Endothelial cell (in vitro differentiated cells): ENCODE measurements at places on chromosomes 2 and 18.

DNA sequence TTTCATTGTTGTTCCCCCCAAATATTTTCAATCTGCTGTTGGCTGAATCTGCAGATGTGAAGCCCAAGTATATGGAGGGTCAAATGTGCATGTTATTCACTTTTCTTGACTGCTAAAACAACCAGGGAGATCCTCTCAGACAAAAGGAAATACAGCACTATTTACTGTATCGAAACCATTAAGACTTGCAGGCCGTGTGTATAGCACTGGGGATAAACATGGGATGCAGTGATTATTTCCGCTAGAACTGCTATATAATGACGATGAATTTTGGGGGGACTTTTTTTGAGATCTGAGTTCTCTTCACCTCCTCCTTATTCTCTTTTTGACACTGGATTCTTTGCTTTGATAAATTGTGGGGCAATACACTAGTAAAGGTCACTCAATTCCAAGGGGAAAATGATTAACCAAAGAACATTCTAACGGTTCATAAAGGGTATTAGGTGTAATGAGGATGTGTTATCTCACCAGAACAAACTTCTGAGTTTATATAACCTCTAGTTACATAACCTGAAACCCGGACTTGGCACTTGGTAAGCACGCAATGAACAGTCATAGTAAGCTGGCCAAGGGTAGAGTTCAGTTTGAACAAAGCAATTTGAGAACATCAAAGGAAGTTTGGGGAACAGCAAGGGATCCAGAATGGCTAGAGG lies 3.5 kb upstream of the UGT1A1 start:
- DNase-seq: no peak

- DNase-seq: no peak
Observed at GRCh38 chr2:82731824-82732223, 1727.3 kb downstream of the SUCLG1 start.

DNA sequence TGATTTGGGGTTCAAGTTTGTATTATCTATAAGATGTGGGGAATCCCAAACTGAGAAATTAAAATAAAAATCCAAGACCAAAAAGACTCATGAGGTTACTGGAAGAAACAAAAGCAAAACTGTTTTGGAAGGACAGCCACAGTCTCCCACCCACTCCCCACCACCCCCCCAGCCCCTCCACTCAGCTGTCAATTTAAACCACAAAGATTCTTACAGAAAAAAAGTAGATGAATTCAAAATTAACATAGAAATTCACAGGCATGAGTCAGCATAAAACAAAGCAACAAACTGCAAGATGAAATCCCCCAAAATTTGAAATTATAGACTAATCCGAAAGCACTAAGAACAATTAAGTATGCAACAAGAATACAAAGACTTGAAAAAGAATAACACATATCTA lies 12.1 kb downstream of the MAP4K3 start:
- DNase-seq: no peak

DNA sequence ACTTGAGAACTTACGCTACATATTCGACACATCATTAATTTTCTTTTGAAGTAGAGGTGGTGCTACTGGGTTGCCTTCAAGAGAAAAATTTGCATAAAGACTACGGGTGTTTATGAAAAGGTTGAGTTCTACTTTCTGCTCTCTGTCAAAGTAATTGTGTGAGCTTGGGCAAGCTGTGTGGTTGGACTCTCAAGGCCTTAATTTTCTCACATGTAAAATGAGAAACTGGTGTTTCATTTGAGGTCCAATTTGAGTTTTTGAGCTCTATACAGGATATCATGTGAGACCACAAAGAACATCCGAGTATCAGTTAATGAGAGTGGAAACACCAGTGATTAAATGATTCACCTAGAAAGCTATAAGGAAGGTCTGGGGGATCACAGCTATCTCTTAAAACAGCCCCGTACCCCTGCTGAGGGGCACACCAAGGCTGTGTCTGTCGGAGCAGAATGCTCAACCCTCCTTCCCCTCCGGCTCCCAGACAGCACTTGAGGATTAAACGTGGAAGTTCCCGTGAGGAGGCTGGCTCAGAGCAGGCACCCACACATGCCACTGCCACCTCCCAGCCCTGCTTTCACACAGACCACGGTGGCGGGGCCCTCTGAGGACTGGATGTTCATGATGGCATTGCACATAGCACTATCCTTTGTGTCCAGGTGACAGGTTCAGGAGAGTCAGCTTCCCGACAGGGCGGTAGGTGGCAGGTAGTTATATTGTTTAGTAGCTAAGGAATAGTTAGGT lies 191.8 kb downstream of the RNF144A start:
- DNase-seq: no peak

GRCh38 chr2:160224060-160224459 lies 24.0 kb upstream of the ITGB6 start:
- DNase-seq: no peak

GRCh38 chr2:85243101-85244072 lies 84.4 kb downstream of the TGOLN2 start:
- DNase-seq: peak; percentile 72

DNA sequence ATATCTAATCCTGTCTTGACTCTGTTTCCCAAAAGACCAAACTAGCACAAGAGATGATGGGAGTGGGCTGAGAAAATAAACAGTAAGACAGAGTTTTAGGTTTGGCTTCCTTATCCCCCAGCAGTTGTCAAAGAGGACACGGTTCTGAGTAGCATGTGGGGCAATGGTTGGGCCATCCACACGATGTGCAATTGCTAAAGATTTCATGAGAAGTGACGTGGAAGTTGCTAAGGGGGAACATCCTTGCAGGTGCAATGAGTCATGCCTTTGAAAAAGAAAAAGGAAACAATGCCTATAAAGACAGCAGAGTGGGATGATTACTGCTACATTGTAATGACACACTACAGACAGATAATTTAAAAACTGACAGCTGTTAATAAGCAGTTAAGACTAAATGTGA lies 1395.8 kb downstream of the LRP1B start:
- DNase-seq: no peak

DNA sequence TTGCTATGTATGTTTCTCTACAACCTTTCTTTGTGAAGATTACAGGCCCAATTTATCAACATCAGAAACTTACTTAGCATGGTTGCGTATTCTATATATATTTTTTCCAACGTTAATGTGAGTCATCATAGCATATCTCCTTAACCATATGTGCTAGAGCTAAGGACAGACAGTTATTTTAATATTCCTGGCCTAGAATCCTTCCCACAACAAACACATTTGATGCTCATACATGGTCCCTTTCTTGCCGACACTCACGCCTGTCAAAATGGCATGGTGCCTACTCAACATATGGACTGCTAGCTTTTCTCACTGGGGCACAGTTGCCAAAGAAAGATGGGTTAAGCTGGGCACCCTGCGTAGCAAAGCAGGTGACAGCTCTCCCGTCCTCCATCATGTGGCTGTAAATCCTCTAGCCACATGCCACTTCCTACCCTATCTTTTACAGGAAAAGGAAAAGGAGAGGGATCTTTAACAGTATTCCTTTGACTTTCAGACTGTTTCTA lies 75.2 kb upstream of the GALNT5 start:
- DNase-seq: no peak

GRCh38 chr2:71788601-71789240 lies 335.4 kb downstream of the DYSF start:
- no peak for DNase-seq

DNA sequence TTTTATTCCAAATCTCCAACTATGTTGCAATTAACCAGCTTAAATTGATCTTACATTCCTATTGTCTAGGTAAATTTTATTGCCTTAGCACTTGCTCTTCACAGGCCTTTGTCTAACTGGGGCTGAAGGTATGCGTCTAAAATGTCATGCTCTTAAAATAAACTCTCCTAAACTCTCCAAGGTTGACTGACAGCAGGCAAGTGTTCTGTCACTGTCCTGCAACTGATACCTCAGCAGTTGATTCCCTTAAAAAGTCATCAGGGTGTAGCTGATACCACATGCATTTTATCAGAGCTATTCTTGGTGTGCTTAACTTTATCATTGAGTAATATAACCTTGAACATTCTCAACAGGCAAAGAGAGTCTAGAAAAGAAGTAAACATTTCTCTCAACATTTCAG lies 680 bp downstream of the TTN start:
- no peak for DNase-seq

DNA sequence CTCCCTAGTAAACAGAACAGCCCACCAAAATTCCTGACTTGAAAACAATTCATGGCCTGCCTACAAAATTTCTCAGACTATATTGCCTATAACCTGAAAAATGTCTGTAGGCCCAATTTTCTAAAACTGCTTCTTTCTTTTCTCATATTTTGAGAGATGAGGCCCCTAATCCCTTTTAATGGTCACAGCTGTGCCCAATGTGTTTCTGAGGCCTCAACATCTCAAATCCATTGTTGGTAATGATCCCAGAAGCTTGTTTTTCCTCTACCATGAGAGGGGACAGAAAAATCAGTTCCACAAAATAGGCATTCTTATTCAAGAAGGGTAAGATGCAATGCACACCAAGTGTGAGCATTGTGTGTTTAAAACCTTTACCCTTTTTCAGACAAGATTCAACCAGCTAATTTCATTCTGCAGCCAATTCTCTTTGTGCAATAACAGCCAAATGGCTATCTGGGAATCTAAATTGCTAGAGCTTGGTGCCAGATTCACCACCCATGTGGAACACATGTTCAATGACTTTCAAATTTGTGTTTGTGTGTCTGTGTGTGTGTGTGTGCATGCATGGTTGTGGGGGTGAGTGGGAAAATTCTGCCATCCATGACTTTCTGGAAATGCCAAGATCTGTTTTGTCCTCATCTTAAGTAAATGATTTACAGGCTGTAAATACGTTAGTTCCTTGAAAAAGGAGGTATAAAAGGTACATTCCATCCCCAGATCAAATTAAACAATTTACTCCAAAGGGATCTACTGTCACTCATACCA lies 319.5 kb downstream of the TNS1 start:
- no peak for DNase-seq

DNA sequence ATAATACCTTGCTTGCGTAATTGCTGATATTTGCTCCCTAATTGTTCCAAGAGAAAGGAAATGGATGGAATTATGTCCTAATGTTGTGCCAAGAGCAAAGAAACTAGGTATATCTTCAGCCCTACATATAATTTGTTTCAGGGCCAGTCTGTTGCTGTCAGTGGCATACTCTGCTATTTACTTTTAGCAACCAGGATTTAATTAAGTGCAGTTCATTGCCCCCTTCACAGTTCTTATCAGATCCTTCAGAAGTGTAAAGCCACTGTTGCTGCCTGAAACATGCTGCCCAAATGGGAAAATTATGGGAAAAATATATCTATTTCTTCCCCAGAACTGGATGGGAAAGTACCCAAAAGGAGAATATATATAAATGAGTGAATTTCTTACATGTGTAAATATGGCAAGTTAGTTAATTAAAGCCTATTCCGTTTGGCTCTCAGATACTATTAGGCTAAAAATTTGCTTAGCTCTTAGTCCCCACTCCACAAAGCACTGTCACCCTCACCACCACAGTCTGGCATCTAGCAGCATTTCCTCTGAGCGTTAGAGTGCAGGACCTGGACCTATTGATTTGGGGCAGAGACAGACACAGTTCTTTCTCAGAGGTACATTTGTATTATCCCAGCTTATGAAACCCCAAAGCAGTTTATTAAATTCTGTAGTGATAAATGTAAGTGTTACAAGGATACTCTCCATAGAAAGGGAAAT lies 72.8 kb upstream of the DTNA start:
- no peak for DNase-seq

DNA sequence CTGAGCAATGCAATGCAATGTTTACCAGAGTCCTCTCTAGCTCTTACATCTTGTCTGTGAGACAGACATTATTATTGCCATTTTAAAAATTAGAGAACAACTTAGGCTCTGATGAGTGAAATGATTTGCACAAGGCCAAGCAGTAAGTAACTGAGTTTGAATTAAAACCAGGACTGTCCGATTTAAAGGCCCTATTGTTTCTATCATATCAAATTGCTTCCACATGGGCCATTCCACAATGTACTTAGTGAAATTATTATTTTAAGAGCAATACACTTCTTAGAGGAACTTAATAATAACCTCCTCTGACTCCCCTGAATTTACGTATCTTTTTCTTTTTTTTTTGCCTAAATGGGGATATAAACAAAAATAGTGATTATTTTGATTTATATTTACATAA lies 64.6 kb downstream of the PLCL1 start:
- DNase-seq: no peak

DNA sequence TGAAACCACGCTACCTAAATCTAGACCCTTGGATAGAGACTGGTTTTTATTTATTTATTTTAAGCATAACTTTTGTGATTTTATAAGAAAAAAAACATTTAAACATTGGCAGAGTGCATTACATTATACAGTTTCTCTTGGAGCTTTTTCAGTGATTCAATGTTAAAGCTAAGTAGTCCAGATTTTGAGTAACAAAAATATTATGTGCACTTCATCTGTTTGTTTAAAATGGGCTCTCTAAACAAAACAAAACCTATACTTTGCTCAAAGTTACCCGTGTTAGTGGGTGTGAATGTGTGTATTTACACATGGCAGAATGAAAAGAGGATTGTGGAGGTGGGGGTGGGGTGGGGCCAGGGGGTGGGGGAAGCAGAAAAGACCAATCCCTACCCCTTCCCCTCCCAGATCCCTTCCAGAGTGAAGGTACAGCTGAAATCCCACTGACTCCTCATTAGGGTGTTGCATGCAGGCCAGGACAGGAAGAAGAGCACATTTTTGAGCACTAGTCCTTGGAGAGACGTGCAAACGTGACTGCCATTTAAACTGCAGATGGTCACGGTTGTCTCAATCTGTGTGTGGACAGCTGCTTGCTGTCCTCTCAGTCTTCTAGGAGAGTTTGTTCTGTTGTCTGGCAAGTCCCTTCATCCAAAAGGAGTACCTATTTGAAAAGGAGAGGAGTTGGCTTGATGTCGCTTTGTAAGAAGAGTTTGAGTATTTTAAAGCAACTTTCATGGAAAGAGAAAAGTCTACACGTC lies 303.0 kb downstream of the ICOS start:
- DNase-seq: no peak

DNA sequence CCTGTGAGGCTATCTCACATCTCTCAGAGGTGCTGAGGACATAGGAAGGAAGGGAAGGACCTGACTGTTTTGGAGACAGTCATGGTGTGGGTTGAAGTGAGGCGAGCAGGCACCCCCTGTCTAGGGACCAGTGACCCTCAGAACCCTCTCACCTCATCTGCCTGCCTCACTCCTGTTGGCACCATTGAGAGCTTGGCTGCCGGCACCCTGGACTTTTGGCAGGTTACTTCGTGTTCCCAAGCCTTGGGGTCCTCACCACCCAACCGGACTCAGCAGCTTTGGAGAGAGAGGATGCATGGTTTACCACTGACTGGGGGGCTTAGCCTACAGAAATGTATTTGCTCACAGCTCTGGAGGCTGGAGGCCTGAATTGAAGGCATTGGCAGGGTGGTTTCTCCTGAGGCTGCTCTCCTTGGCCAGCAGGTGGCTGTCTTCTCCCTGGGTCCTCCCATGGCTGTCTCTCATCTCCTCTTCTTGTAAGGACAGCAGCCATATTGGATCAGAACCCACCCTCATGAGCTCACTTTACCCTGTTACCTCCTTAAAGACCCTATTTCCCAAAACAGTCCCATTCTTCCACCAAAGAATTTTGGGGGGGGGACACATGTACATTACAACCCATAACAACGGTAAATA lies 142.0 kb downstream of the TSN start:
- DNase-seq: peak; percentile 47

GRCh38 chr18:37540424-37541138 lies 25.0 kb downstream of the CELF4 start:
- DNase-seq: no peak
